NCI-H524 (cell line): ENCODE measurements at places on chromosomes 2 and 18.

- peak; percentile 19 for DNase-seq
These were observed 13.0 kb downstream of the SIGLEC15 start for GRCh38 chr18:45838302-45839070.

DNA sequence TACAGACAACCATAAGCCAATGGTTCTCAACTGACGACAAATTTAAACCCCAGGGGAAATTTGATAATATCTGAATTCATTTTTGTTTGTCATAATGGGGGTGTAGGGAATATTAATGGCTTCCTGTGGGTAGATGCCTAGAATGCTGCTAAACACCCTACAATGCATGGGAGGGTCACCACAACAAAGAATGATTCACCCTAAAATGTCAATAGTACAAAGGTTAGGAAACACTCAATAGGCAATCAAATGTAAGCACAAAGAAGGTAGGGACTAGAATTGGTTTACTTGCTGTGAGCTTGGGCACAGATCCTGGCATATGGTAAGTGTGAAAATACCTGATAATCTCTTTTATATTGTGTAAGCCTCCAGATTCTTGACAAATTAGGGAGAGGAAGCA, 20.1 kb upstream of the FANCL start:
- DNase-seq = no peak

DNA sequence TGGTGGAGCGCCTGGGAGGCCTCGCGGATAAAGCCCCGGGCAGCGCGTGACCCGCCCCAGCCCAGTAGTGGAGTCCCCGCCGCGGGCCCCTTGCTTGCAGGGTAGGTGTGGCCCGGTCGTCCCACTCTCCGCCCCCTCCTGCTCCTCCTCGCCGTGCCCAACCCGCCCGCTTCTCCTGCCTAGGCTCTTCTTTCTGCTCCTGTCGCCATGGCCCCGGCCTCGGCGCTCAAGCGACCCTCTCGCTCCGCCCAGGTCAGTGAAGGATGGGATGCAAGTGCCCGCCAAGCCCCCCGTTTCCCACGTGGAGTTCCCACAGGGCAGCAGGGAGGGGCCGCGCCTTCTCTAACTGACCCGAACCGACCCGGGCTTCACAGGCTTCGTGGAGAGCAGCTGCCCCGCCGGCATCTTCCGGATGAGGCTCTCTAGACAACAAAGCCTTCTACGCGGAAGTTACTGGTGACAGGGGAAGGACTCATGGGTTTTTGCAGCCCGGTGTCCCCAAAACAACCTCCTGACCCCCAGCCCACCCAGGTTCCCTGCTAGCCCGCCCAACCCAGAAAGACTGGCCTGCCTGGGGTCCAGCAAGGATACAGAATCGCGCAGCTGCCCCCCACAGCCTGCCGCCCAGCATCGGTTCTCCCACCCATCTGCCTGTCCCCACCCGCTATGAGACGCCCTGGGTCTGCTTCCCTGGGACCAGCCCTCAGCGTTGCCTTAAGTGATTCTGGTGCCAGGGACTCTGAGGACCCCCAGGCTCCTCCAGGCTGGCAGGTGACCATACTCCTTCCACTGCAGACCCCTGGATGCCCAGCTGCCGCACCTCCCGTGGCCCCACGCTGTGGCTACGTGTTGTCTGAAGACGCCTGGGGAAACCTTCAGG, 32.8 kb downstream of the TTC32 start:
- DNase-seq = peak; percentile 18

GRCh38 chr2:105862843-105863242, 118.1 kb downstream of the NCK2 start:
- DNase-seq = peak; percentile 11

DNA sequence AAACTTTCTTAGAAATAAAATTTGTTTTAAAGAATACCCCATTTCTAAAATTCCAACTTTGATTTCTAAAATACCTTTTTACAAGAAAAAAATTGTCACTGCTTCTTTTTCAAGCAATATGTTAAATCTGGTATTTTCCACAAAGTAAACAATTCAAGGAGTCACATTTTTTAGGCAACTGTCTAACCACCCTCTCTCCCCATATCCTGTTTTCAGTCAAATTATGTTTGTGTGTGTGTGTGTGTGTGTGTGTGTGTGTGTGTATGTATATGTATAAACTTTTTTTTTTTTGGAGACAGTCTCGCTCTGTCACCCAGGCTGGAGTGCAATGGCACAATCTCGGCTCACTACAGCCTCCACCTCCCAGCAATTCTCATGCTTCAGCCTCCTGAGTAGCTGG, 59.3 kb downstream of the ADNP2 start:
- DNase-seq = no peak

DNA sequence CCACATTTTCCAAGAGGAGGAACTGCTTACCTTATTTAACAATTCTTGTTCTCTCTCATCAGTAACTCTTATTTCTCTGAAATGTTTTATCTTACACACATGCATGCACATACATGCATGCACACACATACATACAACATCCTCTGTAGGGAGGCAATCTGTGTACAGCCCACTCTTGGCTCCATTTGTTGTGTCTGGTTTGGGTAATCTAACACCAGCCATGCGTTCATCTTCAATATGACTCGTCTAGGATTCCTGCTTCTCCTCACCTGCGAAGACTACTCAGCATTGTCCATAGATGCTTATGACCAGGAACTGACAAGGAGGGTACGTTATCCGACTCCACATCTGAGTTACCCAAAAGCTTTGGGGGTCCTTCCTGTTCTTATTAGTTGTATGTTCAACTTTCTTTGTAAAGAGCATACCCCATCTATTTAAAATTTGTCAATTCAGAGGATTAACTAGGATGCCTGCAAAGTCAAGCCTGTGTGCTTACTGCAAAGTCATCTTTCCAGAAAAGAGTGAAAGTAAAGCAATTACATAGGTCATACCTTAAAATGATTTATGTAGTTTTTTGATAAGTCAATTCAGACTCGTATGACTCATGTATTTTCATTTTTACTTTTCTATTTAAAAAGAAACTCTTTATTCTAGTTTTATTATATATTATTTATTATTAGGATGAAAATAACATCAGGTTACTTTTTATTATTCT, 18.2 kb downstream of the LYPD6B start:
- DNase-seq = no peak

DNA sequence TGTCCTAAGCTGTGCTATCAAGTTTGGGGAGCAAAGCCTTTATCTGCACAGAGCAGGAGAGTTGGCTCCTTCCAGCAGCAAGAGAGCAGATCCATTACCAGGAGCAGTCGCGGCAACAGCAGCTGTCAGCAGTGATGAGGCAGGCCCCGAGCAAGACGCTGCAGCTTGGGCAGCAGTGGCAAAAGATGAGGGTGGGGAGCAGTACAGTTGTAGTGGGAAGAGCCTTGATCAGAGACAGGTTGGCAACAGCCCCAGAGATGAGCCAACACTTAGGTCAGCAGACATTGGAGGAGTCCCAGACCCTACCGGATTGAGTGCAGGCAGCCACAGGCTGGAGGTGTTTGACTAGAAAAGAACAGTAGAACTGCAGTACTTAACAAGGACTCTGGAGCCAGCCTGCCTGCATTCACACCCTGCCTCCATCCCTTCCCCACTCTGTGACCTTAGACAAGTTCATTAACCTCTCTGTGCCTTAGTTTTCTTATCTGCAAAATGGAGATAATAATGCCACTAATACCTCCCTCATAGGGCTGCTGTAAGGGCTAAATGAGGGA, 117.1 kb upstream of the SERTAD2 start:
- no peak for DNase-seq

DNA sequence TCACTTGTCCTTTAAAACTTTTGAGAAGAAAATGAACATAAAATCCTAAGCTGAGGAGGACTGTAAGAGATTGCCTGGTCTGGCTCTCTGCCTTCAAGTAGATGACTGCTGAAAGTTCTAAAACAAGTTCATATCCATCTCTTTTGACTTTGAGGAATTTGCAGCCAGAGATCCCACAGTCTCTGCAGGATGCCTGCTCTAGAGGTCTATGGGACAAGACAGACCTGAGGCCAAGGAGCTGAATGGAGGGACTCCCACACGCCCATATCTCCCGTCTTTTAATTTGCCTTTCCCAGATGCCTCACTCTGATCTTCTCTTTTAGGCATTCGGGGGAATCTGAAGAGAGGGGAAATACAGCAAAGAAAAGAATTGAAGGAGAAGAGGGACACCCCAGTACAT, 255.9 kb upstream of the RASGRP3 start:
- no peak for DNase-seq

DNA sequence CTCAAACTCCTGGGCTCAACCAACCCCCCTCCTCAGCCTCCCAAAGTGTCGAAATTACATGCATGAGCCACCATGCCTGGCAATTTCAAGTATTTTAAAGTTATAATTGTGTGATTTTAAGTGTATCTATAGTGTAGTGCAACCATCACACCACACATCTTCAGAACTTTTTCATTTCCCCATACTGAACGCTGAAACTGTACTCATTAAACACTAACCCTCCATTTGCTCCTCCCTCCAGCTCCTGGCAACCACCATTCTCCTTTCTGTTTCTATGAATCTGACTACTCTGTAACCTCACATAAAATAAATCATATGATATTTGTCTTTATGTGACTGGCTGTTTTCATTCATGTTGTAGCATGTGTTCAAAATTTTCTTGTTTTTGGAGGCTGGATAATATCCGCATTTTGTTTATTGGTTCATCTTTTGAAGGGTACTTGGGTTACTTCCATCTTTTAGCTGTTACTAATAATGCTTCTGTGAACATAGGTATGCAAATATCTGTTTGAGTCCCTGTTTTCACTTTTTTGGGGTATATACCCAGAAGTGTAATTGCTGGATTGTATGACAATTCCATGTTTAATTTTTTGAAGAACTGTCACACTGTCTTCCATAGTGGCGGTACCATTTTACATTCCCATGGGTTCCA, 188.2 kb downstream of the PLCL1 start:
- DNase-seq = no peak

DNA sequence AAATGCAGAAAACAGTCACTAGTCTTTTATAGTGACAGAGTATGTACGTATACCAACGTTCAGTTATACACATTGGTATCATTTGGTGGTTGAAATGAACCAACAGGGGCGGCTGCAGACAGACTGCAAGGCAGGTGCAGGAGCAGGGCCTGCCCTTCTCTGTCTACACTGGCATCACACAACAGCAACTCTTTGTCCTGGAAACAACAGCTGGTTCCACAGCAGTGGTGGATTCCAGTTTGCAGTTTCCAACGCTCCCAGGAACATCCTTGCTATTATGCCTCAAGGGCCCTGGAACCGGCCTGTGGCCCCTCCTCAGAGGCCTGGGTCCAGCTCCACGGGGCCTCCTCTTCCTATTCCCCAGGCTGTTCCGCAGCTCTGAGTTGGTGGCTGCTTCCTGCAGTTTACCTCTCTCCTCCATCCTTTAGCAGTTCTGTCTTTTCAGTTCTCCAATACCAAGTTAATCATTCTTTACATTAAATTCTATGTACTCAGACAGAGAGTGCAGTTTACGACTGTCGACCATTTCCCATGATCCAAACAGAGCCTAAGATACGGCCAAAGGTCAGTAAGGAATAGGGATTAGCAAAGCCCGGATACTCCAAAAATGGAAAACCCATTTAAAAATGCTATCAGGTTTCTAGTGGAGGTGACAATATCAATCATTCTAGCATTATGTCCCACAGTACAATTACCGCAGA, 87.8 kb downstream of the NOL10 start:
- DNase-seq = no peak

DNA sequence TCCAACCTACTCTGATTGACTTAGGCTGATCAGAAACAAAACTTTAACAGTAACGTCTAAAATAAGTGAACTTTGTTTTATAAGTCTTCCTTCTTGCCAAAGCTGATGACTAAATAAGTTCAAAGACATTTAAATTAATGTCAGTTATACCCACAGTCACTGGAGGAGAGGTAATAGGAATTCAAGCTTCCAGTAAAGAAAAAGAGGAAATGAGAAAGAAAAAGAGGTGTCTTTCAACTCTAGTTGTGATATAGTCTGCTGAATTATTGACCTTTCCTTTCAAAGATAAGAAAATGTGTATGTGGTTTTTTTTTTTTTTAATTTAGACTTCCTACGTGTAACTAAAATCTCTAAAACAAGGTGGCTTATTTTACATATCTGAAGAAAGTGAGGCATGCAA, 191.5 kb downstream of the SLC8A1 start:
- DNase-seq = no peak

DNA sequence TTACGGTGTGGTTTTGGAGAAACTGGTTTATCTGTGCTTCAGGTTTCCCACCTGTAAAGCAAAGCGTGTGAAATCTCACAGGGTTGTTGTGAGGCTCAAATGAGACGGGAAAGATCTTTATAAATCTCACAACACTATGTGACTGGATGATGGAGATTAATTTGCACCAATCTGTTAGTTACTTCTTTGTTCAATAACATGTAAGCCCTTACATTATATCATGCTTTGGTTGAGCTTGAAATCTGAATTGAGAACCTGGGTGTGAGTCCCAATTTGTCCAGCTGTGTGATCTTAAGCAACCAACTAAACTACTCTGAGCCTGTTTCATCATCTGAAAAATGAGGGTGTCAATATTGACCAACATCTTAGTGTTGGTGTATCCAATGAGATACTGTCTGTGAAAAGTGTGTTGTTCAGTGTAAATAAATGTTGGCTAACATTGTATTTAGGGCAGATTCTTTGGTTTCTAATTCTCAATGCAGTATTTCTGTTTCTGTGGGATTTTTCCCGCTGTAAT, 741 bp upstream of the GCKR start:
- no peak for DNase-seq

GRCh38 chr2:33583194-33583938, 15.7 kb downstream of the FAM98A start:
- DNase-seq = no peak

- DNase-seq = no peak
These were observed 32.9 kb downstream of the TPRKB start for GRCh38 chr2:73704285-73704684.

GRCh38 chr2:168884975-168885374, 5.3 kb downstream of the SPC25 start:
- no peak for DNase-seq

DNA sequence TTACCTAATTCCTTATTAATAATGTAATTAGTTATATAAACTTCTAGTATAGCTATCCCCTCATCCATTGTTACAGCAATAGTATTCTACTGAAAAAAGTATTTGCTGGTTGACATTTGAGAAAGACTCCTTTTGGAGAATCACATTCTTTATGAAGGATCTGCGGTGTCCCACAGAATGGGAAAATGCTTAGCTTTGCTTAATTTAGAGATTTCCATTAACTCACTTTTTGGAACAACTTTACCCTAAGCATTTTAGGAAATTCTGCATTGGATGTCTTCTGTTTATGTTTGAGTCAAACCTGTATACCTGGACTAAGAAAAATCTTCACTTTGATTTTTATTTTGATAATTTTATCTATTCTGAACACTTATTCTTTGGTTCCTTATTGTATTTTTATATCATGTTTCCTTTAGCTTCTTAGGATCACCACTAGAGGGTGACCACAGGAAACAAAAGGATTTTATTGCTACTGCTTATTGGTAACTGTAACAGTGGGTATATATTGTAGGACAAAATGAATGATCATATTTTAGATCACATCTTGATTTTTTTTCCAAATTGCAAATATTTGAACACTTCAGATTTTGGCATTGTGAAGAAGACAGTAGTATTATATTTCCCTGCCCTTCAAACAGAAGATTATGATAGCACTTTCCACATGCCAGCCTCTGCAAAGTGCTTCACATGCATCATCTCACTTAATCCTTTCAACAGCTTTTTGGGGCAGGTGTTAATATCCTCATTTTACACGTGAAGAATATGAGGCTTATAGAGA, 79.6 kb downstream of the MIB1 start:
- DNase-seq = peak; percentile 84

- DNase-seq = no peak
These were observed 38.9 kb upstream of the GMCL1 start for GRCh38 chr2:69790601-69790959.

- no peak for DNase-seq
These were observed 179.0 kb downstream of the TWIST2 start for GRCh38 chr2:239026711-239027361.
